ENCODE measurements at places on chromosomes 4 and X.

- no peak for DNase-seq
These were observed 156.2 kb upstream of the SLC7A11 start for GRCh38 chr4:138398322-138398721.

GRCh38 chrX:152871260-152871659, 26.6 kb upstream of the ZNF185 start:
- DNase-seq: no peak

DNA sequence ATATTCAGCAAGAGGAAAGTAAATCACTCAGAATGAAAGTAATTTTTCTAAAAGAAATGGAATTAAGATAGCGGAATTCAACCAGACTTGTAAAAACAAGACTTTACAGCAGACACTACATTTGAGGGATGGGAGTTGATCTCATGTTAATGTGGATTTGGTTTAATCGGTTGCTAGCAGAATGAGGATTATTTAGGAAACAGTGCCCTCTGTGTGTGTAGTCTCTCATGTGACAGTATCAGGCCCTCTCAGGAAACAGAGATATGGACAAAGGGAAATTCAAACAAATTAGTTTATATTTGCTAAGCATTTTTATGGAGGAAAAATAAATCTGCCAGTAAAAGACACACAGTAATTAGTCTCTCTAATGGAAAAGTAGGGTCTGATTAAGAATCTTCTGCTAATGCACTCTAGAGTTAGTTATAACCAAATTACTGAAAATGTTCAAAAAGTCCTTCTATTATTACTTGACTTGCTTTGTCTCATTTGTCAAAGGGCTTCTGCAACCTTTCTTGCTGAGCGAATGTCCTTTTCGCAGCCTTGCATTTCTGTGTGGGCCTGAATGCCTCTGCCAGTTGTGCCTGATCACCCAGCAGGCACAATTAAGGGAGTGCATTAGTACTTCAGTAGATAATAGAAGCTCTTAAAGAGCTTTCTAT, 1282.3 kb upstream of the TENM3 start:
- no peak for DNase-seq

DNA sequence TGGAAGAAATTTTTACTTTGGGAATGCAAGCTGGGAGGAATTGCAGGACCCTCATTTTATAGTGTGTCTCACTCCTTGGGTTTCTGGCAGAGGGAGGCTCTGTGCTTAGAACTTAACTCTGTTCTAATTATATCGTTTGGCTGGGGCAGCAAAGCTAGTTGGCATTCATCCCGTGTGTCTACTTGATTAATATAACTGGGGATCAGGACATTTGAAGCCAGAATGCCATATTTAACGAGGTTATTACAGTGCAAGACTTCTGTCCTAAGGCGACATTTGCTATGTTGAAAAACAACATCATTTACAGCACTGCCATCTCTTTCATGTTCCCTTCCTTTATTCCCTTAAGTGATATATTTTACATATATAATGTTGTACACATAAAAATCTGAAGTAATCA, 179.1 kb upstream of the TBC1D9 start:
- DNase-seq: no peak

GRCh38 chr4:154617820-154618317, 5.4 kb upstream of the FGG start:
- DNase-seq: no peak

DNA sequence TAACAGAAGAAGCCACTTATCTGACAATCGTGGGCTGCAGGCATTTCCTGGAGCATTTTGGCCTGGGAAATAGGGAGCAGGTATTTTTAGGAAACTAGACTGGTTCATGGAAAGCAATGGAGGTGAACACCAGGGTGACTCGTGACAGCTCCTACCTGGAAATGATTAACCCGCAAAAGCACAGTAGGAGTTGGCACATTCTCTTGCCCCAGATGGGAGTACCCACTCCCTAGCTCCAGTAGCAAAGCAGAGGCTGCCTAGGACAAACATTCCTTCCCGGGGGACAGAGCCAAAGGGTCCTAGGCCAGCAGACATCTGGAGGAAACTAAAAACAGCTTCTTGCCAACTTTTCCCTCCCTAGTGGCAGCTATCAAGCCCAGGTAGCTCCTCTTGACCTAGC, 29.0 kb downstream of the RTL5 start:
- no peak for DNase-seq

DNA sequence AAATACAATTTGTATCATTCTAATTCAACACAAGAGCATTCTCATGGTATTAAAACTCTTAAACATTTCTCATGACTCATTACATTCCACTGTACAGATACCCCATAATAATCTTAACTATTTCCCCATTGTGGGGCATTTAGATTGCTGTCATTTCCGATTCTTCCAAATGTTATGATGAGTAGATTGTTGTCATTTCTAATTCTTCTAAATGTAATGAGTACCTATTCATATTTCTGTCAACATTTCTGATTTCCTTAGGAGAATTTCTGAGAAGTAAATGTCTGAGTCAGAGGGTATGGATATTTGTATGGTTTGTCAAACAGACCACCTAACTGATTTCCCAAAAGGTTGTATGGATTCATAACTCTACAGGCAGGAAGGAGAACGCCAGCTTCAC, 8.3 kb downstream of the S100G start:
- DNase-seq: no peak

DNA sequence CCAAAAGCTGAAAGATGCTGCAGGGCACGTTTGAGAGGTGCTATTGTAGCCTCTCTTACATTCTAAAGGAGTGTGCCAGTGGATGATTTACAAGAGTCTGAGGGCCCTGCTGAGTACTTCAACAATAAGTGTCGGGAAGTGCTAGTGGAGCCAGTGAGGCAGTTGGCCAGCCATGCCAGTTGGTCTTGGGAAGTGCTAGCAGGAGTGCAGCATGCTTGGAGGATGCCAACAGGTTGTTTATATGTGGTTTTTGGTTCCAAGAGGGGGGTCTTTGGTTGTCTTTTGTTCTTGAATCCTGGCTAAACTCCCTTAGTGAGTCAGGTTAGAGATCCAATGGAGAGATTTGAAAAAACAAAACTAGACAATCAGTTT, 335.3 kb downstream of the PABPC4L start:
- DNase-seq: no peak

DNA sequence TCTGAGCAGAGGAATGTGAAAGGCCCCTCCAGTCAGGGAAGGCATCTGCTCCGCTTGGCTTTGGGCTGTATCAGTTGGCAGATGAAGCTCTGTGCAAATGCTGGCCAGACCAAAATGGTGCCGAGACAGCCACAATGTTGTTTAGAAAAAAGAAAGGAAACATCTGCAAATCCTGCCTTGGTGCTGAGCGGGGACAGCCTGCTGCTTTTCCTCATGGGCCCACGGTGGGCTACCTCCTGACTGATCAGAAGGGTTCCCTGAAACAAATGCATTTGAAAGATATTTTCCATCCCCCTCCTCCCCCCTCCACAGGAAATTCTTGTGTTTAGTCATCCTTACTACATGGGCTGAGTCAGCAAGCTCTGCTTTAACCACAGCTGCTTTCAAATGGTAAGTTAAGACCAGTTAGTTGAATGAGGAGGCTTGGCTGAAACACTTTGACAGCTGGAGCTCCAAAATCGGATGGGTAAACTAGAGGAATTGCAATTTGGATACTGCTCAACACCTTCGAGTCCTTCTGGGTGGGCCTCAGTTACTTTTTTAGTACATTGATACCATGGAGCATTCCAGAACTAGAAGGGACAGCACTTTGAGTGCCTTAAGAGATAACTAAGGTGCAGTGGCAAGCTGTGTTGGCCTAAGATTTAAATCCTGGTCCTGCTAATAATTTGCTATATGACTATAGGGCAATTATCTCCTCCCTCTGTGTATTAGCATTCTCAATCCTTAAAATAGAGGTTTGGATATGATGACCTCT, 36.0 kb downstream of the PLAC1 start:
- DNase-seq: peak; percentile 35

DNA sequence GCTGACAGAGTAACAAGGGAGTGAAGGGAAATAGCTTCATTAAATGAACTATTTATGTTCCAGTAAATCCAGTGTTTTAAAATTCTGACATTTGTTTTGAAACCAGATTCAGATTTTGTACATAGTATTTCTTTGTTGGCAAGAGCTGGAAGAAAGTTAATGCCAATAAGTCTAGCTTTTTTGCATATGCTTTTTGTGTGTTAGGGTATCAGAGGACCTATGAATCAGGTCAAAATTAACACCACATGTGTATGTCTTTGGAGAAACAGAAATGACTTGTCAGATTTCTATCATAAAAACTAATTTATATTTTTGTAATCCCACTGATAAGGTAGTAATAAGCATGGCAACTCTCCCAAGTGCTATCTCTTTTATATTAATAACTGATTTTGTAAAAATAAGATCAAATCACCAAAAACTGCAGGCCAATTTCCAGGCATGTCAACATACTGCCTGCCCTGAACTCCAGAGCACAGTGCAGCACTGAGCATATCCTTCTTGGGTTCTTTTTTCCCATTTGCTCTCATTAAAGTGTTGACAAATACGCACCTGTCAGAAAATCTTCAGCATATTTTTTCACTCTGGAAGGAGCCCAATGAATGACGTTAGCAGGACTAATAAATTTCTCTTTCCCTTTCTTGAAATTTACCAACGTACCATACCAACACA, 65.5 kb downstream of the SH3RF1 start:
- no peak for DNase-seq

GRCh38 chr4:6986072-6986780, 56.9 kb upstream of the TADA2B start:
- no peak for DNase-seq

DNA sequence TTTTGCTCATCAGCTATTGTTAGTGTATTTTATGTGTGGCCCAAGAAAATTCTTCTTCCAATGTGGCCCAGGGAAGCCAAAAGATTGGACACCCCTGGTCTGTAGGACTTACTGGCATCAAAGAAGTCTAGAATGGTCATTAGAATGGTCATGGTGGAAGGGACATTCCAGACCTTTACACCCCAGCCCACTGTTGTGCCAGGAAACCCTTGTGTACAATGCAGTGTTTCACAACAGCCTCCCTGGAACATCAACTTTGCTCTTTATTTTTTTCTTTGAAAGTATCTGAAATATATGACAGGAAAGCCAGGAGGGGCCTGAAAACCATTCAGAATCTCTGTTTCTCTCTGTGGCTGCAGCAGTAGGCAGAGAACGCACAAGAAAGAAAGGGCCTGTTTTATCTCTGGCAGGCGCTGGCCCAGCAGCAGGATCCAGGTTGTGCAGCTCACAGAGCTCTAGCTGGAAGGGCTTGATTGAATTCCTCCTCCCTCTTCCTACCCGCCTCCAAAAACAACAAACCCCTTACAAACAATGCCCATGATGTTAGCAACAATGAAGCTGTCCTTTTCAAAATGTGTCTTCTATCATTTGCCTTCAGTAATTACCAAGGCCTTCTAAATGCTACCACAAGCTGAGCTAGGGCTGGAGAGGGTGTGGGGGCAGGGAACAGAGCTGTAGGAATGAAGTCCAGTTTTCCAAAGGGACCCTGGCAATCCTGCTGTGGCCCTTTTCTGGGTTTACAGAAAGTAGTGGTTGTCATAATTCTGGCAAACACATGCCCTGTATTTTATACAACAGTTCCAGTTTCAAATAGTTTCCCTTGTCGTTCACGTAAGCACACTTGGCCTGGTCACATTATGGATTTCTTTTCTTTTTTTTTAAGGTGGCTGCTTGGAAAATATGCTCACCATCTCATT, 32.3 kb upstream of the TFDP3 start:
- DNase-seq: no peak

GRCh38 chrX:57900975-57901374, 9.3 kb downstream of the ZXDA start:
- DNase-seq: no peak

DNA sequence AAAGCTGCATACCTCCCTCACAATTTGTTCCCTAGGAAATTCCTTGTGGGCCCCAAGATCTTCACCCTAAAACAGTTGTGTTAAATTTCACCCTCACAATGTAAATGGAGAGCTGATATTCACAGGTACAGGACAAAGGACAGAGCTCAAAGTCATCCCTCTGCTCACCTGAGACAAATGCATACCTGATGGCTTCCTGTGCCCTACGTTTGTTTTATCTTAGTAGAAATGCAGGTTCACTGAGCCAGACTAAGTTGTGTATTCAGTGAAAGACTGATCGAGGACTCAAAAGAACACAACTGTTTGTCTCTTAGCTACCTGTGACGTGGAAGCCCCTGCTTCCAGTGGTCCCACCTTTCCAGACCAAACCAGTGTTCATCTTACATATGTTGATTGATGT, 53.6 kb downstream of the TRMT44 start:
- DNase-seq: no peak

DNA sequence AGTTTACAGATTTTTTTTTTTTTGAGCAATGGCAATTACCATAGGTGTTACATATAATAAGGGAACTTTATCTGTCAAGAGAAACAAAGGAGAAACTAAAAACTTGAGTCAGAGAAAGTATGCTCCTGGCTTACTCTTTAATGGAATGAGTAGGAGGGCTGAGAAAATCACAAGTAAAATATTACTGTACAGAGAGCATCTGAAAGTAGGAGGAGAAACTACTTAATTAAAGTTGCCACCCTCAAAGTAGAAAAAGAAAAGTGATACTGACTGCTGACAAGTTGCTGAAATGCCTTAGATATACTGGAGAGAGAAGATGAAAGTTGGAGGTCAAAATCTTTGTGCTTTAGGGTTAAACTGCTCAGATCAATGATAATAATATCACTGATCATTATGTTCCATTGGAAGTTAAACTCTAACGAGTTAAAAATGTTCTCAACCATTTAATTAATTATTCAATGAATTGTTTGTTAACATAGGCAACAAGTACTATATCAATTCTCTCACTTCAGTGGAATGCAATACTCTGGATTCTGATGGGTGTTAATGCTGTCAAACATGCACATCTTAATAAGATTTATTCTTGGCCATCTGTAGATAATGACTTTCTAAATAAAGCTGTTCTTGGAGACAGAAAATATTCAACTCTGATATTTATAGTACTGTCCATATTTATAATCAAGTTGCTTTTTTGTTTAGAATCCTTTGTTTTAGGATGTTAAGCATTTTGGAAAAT, 61.2 kb upstream of the CAMK2D start:
- no peak for DNase-seq

- no peak for DNase-seq
These were observed 115.6 kb downstream of the CAMK2D start for GRCh38 chr4:113645771-113646441.

DNA sequence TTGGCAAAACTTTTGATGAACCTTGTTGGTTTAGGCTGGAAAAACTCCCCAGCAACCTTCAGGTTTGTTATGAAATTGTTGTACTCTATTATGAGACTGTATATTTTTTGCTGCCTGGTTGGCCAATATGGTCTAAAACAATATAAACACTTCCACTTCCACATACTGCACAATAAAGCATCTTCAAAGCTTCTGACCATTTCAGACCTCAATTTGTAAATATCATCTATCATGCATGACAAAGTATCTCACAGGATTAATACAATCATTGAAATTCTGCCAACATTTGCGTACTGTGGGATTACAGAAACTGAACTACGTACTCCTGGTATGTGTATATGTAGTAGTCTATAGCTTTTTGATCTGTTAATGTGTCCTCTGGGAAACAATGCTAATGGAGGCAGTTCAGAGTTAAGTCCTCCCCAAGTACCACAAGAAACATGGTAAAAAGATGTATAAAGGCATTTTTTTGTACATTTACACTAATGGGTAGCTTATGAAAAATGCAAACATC, 40.4 kb downstream of the GPC4 start:
- DNase-seq: no peak
